ENCODE measurements at places on chromosomes 1 and 21.

DNA sequence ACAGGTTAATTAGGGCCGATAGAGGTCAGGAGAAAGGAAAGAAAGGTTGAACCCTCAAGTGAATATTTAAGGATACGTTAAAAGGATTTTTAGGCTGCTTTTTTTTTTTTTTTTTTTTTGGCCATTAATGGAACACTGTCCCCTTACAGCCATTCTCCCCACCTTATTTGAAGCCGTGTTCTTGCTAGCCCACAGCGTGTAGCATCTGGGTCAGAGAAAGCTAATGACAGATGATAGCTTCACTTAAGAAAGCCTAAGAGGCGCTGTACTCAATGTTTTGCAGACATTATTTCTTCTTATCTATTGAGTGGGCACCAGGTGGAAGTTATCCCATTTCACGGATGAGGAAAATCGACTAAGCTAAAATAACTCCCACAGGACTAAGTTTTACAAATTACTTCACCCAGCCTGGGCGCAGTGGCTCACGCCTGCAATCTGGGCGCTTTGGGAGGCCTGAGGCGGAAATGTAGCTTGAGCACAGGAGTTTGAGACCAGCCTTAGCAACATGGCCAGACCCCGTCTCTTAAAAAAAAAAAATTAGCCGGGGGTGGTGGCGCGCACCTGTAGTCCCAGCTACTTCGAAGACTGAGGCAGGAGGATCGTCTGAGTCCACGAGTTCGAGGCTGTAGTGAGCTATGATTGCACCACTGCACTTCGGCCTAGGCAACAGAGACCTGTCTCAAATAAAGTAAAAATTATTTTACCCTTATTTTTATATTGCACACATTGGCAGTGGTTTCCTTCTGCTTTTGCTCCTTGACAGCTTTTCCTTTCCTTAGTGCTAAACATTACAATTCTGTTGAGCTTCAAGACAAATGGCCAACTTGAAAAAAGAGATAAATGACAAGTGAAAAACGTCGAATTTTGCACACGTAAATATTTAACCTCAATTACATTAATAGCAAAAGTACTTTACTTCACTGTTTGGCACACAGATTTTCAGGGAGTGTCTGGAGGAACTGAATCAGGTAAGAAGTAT, 1.1 kb upstream of the PHTF1 start:
- DNase-seq = no peak

GRCh38 chr1:182484531-182485257, 34.7 kb downstream of the RGSL1 start:
- DNase-seq = no peak

- DNase-seq = no peak
These were observed 76.3 kb downstream of the RUSC1 start for GRCh38 chr1:155396874-155397476.

GRCh38 chr1:54377040-54377691, 29.0 kb downstream of the SSBP3 start:
- DNase-seq = peak; percentile 34

GRCh38 chr21:45780647-45781046, 137.1 kb downstream of the PCBP3 start:
- no peak for DNase-seq

GRCh38 chr21:43626390-43626789, 32.9 kb downstream of the HSF2BP start:
- DNase-seq = no peak
